ENCODE measurements at places on chromosomes 12 and 14.

- DNase-seq = no peak
Measured at GRCh38 chr14:78709795-78710557, 539.8 kb downstream of the NRXN3 start.

- no peak for DNase-seq
Measured at GRCh38 chr12:12747278-12747677, 30.1 kb downstream of the CDKN1B start.

- no peak for DNase-seq
Measured at GRCh38 chr12:21941506-21942376, 515 bp upstream of the ABCC9 start.

- no peak for DNase-seq
Measured at GRCh38 chr12:52496054-52496453, 3.0 kb upstream of the KRT6A start.

DNA sequence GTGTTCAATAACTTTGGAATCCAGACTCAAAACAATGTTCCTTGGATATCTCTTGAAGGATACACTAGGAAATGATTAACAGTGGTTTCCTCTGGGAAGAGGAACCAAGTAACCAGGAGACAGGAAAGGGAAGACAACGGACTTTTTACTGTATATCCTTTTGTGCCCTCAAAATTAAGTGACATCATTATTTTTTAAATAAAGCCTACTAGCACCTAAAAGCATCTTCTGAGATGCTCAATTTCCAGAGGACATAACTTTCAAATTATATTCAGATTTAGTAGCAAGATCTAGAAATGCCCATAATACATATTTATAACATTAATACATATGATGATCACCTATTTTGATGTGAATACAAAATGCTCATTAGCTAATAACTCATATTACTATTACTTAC is 6.5 kb downstream of the HECTD1 start:
- no peak for DNase-seq
